Stimulated activated naive B cell treated with anti-CD40 and anti-IgM and Interleukin-4, amounts not matched to agents 10 μg/mL and 1 μg/mL and 100 μg/mL, for 72 hours (primary cell): ENCODE measurements at places on chromosomes 2 and 18.
A peak's percentile ranks its signal among the peaks of the same experiment; 100 is the strongest.

GRCh38 chr18:44799907-44800421 is 119.3 kb downstream of the SETBP1 start:
- DNase-seq: peak; percentile 30

DNA sequence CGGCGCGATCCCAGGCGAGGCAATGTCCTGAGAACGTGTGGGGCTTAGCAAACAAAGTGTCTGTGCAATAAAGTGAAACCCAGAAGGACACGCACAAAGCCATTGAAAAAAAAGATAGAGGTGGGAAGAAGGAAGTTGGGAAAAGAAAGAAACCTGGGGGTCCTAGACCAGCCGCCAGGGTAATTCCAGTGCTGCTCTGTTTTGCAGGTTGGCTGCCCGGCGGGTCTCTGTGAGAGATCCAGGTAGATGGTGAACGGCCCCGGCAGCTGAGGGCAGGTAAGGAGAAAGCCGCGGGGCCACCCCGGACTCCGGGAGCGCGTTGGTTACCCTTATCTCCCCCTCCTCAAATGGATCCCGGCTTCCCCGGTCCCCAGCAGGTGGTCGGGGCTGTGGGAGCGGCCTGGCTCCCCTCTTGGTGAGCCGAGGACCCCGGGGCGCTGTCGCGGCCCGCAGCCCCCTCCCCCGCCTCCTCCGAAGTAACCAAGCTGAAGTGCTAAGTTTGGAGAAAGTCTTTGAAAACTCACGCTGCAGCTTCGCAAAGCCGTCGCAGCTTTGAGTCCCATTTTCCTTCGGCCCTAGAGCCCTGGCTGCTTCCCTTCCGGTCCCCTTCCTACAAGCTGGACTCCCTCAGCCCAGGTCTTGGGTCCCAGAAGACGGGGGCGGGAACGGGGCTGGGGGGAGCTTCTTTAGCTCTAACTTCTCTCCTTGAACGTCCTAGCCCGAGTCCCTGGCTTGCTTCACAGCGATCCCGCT is 588 bp downstream of the OTX1 start:
- DNase-seq: no peak

- DNase-seq: no peak
Measured at GRCh38 chr18:74286106-74286855, 5.5 kb downstream of the CYB5A start.

GRCh38 chr2:220785178-220785577 is 786.9 kb downstream of the EPHA4 start:
- no peak for DNase-seq

- no peak for DNase-seq
Measured at GRCh38 chr2:32135409-32135808, 30.3 kb upstream of the SLC30A6 start.

- DNase-seq: no peak
Measured at GRCh38 chr2:235343869-235344268, 150.0 kb upstream of the AGAP1 start.

- no peak for DNase-seq
Measured at GRCh38 chr2:3154700-3155099, 222.9 kb downstream of the EIPR1 start.

GRCh38 chr2:181461056-181461997 is 4.1 kb downstream of the ITGA4 start:
- no peak for DNase-seq

DNA sequence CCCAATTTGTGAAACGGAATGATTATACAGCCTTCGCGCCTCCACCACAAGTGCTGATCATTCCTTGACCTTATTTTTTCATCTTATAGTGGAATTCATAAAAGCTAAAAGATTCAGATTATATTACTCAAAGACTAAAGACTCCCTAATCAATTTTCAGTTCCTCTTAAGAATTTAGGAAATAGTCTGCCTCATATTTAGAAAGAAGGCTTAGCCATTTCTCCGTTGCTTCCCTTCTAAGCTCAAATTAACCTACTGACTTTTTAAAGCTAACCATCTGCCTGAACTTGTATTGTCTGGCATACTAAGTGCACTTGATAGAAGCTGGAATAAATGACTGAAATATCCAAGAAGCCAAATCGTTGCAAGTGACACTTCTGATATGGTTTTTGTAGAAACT is 44.7 kb downstream of the HNRNPLL start:
- no peak for DNase-seq

GRCh38 chr2:113700186-113700841 is 56.1 kb downstream of the SLC35F5 start:
- peak; percentile 64 for DNase-seq

GRCh38 chr18:59763541-59764136 is 66.4 kb upstream of the CCBE1 start:
- no peak for DNase-seq

GRCh38 chr2:159817283-159817682 is 19.3 kb upstream of the CD302 start:
- no peak for DNase-seq

DNA sequence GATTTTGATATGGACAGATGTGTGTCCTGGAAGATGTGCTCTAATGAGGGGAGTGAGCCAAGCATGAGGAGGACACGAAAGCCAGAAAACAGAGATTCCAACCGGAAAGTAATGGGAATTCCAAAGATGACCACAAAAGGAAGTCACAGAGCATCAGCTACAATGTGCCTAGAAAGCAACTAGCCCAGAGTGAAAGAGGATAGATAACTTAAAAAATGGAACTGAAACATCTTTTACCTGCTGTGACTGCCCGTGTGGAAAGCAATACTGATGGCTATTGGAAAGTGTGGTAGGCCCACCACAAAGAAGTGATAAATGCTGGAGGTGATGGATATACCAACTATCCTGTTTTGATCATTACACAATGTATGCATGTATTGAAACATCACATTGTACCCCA is 21.6 kb downstream of the DNMT3A start:
- no peak for DNase-seq

DNA sequence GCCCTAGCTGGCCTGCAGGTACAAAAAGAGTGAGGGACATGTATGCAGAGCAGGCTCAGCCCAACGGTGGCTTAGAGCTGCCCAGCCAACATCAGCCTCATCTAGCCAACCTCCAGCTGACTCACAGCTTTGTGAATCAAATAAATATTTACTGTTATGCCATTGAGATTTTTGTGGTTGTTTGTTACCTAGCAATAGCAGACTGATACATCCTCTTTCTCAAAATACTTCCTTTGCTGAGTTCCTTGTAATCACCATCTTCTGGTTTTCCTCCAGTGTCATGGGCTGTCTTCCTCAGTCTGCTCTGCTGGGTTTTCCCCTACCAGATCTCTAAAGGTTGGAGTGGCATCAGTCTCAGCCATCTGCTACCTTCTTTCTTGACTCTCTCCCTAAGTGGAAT is 126.6 kb upstream of the SLC1A4 start:
- no peak for DNase-seq

GRCh38 chr2:86309966-86310365 is 27.5 kb downstream of the REEP1 start:
- no peak for DNase-seq

- DNase-seq: no peak
Measured at GRCh38 chr2:170434900-170435621, 257.1 kb downstream of the MYO3B start.

GRCh38 chr2:39150102-39150562 is 29.3 kb upstream of the SOS1 start:
- DNase-seq: no peak

GRCh38 chr18:48164116-48164515 is 233.7 kb upstream of the SMAD2 start:
- no peak for DNase-seq

DNA sequence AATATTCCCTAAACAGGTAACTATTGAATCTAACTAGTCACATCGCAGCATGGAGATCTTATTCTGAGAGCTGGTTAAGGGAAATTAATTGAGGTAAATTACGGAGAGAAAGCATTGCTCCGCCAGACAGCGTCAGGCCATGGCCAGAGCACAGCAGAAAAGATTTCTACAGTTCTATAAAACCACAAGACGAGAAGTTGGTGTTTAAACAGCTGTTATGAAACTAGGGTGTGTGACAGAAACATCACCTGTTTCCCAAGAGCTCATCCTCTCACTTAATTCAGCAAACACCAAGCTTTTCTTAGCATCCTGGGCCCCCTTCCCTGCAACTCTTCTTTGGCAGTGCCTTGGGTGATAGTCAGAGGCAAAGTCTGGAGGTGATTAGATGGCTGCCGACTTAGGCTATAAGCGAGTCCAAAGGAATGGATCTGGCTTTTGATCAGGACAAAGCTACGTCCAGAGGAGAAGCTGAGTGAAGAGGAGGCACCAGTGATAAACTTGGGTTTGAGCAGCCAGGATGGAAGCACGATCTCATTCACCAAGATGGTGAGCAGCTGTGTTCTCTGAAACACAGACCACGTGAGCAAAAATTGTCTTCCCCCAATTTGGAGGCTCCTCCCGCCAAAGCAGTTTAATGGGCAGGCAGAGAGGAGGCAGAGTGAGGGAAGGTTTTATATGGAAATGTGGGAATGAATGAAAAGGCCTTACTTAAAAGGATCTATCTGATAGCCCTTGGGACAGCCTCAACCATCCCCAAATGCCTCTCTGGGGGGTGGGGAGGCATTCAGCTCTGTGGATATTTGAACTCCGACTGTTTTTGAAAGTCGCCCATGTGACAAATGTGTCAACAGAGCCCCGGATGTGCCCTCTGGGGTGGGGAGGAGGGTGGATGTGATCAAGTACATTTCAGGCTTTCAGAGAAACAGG is 57.8 kb downstream of the PKDCC start:
- no peak for DNase-seq

DNA sequence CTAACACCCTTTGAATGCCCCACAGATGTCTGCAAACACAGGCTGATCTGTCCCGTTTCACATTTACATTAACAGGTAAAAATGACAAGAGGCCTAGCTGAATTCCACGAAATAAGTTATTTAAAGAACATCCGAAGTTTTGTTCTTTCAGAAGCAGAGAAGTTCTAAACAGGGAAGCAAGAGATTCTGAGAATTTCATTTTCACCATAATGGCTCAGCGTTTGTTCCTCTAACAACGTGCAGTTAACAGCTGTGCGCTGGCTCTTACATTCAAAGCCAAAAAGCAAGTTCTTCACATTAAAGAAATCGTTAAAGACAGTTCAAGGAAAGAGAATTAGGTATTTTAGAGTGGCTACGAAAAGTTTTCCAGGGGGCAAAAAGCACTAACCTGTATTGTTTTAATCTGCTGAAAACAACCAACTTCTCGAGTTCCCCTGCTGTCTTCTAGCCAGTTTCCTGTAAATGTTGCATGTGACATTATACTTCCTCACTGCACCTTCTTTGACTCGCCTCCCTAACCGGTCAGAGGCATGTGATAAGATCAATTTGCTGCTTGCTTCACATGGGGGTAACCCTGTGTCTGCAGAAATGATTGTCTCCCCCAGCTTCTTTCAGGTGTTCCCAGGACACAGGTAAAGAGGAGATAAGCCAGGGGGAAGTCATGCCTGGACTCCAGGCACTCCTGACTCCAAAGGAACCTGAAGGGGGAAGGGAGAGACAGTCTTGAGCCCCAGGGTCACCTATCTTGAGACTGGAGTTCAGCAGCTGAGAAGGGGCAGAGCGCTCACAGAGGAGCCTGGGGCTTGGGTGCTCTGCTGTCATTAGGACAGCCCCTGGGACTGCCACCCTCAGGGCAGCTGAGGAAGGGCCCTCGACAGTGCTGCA is 36.8 kb upstream of the WIPF1 start:
- peak; percentile 50 for DNase-seq

DNA sequence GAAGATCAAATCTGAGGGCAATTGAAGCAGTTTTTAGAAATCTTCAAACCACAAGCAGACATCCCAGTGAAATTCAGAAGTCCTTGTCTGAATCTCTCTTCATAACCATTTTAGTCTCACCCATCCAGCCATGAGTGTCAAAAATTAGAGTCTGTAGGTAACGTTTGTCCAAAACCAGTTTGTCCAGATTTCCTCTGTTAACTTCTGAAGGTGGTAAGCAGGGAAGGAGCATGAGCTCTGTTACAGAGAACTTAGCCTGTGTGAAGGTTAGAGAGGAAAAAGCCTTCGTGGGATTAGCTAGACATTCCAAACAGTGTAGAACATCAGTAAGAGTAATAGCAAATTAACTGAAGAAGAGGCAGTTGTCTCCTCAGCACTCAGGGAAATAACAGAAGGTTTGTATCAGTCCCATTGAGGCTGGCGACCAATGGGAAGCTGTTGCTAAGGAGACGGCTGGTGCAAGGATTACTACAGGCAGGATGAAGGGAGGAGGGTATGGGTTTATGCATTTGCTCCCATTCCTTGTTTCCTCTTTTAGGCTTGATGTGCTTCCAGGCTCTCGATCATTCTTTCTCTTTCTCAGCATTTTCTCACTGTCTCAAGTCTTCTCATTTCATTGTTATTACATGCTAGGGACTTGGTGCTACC is 8.7 kb upstream of the GPR155 start:
- DNase-seq: no peak

DNA sequence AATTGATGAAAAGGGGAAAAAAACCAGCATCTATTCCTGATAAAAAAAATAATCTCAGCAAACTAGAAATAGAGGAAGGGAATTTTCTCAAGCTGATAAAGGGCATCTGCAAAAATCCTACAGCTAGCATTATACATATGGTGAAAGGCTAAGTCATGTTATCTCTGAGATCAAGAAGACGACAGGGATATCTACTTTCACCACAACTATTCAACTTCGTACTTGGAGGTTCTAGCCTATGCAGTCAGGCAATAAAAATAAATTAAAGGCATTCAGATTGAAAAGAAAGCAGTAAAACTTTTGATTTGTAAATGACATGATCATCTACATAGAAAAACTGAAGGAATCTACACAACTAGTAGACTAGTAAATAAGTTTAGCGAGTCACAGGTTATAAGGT is 58.2 kb downstream of the CAB39 start:
- no peak for DNase-seq

- no peak for DNase-seq
Measured at GRCh38 chr18:46607926-46608325, 49.1 kb downstream of the LOXHD1 start.

DNA sequence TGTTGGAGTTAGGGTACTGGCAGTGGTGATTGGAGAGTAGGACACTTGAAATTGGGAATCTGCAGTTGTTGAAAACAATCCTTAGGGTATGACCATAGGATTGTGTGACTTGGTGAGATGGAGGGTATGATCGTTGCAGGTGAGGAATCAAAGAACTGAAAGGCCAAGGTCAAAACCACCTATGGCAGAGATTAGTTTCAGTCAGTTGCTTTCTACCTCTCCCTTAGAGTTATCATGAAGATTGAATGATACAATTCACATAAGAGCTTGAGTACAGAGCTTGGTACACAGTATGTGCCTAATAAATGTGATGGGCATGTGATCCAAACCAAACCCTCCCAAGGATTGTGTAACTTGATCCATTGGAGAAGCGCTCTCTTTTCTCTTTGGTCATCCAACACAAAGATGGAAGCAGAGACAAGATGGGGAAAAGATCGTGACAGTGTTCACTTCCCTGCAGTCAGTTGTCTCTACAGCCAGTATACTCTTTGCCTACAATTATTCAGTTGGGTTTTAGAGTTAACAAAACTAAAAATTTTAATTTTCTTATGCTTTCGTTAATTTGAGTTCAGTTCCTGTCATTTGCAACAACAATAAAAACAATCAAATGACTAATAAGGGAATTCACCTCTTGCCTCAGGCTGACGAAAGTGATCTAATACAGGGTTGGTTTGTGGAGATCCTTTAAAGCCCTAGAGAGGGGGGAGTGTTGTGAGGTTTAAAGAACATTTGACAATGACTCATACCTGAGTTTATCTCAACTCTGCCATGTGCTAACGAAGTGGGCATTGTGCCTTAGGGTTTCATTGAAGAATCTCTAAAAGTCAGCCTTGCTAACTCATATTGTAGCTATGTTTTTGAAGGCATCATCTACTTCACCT is 14.8 kb upstream of the SMAD2 start:
- no peak for DNase-seq
